DMS79 treated with DMSO at 0.1 percent for 48 hours (cell line): ENCODE measurements at places on chromosomes 4 and X.

GRCh38 chrX:39710776-39711175 is 387.0 kb downstream of the BCOR start:
- no peak for DNase-seq

DNA sequence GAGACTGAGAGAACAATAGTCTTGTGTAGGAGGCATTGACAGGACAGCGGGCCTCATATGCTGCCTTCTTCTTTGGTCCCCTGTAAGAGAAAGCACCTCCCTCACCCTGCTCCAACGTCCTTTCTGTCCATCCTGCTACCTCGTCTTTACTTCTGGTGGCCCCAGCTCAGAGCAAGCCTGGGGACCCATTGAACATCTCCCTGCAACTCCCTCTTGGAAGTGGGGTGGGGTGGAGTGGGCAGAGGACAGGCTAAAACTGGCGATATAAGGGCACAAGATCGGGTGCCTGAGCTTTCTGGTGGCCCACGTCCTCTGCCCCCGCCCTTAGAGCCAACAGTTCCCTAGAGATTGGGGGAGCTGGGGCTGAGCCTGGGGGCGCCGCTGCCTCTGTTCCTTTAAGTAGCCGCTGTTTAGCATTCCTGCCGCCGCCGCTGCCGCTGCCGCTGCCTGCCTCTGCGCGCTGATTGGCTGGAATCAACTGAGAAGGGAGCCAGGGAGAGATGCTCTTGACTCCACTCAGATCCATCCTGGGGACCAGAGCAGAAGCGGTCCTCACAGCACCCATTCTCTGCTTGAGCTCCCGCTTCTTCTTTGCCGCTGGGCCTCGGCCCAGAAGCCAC is at the start of gene DLG3:
Gene DLG3 (plus strand): TSS at position 510 of the 620 bp plus-strand sequence. CDS start 367 bp downstream, outside the sequence.
- peak; percentile 33 for DNase-seq

DNA sequence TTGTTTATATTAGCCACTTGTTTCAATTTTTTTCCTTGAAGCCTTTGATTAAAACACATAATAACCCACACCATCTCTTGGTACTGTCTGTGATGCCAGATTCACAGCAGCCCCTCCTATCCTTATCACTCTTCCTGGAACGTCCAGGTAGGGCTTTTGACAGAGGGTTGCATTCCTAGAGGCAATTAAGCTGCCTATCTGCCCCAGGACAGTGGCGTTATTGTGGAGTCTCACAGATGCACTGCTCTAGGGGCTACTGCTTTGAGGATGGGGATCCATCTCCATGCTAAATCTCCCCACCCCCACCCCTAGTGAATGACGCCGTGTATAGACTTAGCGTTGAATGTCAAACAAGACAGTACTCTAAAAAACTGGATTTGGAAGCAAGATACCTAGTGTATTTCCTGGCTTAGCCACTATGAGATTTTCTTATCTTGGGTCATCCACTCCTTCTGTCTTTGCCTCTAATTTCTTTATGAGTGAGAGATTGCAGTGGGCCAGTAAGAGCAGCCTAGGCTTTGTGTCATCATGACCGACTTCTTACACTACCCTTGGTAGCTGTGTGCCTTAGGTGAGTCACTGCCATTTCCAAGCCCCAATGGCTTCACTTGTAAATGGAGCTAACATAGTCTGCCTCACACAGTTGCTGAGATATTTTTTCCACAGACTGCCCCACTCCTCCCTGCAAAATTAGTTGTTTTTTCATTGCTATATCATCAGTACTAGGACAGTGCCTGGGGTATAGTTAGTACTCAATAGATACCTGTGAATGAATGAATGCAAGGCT is 90.9 kb downstream of the EGF start:
- no peak for DNase-seq

- no peak for DNase-seq
These were observed 31.5 kb downstream of the BMP3 start for GRCh38 chr4:81062001-81062400.

DNA sequence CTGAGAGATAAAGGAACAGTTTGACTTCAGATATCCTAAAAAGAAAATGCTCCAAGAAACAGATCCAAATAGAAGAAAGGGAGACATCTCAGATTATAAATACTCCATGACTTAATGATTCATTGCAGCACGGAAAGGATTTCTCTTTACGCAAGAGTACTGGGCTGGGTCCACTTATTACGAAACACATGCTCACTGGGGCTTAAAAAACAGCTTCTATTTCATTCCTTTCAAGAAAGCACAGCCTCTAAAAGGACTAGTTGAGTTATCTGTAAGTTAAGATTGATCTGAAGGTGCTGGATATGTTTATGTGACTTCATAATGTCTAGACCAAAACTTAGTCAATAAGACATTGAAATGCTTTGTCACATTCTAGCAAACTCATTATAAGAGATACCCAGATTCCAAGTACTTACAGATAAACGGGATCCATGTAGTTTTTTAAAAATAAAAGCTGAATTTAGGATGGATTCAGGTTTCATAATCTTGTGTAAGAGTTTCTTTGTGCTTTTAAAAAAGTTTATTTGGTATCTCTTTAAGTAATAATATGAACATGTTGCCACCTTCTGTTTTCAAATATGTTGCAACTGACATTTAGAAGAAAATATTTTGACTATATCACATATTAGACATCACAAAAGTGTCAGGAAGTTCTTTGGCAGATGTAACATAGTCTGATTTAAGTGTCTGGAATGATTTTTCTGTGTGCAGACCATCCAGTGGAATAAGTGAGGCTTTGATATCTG is 109.5 kb upstream of the MYOZ2 start:
- DNase-seq = no peak

- DNase-seq = no peak
These were observed 239.6 kb downstream of the PARM1 start for GRCh38 chr4:75172551-75172950.

DNA sequence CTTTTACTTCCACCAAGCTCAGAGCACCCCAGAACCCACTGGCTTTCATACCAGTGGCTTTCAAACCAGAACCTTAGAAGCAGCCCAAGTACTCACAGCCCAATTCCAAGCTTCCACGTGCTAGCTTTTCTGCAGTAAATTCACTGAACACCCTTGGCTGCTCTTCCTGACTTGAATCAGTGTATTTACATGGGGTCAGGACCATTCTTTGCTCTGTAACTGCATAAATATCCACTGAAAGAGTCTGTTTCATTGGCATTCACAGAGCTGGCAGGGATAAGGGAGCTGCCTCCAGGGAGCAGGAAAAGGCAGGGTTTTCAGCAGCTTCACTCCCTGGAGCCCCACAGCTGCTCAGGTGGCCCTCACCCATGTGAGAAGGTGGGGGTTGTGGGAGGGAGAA is 43.8 kb downstream of the RAI2 start:
- DNase-seq = no peak

GRCh38 chr4:147361726-147362125 is 119.2 kb upstream of the EDNRA start:
- DNase-seq = no peak

DNA sequence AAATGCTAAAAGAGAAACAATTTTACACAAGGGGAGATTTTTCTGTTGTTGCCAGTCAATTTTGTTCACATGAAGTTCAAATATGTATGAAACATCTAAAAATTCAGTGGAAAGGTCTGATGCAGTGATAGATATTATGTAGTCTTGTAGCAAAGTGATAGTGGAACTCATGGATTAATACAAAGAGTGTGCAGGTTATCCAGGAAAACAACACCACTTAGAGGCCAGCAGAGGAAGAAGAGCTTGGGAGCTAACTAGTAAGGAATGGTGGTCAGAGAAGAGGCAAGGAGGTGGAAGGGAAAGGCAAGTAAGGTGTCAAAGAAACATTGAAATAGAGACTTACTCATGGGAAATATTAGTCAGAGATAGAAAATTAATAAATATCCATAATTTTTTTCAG is 395.6 kb downstream of the MAPK10 start:
- DNase-seq = no peak

- DNase-seq = no peak
These were observed 68.6 kb downstream of the CAMK2D start for GRCh38 chr4:113692809-113693411.

DNA sequence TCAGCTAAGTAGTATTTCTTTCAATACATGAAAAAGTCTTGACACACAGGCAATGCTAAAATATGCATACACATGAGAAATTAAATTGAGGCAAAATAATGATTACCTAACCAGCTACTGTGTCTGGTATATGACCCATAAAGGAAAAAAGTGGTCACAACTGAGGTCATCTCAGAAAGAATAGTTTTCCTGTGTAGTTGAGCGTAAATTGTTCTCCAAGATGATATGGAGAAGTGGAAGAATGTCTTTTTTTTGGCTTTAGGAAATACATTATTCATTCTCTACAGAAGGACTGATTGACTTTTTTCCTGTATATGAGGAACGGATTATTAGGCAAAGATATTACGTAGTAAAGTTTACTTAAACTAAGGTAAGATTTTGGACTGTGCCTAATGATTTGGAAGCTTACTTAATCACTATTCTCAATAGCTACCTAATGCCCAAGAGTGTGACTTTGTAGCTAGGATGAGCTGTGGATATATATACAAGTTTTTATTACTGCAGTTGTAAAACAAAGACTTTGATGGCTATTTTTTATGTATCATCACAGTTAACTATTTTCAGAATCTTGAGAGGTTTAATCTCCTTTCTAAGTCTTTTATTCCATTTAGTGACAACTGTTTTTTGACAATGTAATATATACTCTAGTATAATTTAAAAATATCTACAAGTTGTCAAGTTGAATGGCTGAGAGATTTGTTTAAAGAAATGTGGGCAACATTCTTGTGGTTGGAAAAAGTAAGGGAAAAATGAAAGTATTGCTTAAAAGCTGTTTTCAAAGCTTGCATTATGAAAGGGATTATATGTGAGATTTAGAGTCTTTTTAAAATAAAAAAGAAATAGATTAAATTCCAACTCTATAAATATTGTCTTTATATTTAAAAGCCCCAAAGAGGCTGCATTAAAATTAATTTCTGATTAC is 100.2 kb downstream of the PDLIM5 start:
- DNase-seq = no peak

GRCh38 chrX:148310426-148311165 is 189.8 kb upstream of the AFF2 start:
- DNase-seq = no peak

DNA sequence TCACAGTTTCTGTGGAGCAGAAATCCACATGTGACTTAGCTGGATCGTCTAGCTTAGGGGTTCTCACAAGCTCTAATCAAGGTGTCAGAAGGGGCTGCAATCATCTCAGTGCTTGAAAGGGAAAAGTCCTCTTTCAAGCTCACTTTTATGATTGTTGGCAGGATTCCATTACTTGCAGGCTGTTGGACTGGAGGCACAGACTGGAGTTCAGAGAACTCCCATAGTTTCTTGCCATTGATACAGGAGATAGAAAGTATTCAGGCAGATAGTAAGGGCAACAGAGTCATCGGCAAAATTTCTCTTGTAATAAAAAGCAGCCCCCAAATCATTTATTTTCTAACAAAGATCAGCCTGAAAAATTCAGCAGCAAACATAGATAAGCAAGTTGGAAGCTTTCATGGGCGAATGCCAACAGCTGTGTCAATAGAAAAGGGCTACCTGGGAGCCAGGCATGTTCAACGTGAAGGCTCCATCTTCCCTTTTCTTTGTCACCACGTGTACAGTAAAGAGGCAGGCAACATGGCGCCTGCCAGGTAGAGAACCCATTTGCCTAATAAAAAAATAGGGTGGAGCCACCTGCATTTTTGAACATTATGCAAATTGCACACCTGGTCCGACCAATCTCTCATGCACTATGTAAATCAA is 64.4 kb downstream of the CXCL13 start:
- DNase-seq = peak; percentile 79

- no peak for DNase-seq
These were observed 600 bp upstream of the BEX2 start for GRCh38 chrX:103311399-103311780.

DNA sequence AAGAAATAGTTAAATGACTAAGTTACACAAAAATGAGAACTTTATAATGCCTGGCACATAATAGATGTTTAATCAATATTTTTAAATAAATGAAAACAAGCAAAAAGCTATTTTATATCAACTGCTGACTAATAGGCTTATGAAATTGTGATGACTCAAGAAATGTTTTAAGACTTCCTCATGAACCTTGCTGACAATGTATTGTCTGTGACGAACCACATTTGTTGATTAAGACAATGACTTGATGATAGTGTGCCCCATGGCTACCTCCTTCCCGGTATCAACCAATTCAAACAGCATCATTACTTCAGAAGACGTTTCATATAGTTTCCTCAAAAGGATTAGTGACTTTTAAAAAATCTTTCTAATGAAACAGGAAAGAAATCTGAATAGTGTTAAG is 7.9 kb downstream of the CXCL6 start:
- no peak for DNase-seq

GRCh38 chrX:108199691-108200090 is 108.1 kb downstream of the ATG4A start:
- DNase-seq = peak; percentile 11

DNA sequence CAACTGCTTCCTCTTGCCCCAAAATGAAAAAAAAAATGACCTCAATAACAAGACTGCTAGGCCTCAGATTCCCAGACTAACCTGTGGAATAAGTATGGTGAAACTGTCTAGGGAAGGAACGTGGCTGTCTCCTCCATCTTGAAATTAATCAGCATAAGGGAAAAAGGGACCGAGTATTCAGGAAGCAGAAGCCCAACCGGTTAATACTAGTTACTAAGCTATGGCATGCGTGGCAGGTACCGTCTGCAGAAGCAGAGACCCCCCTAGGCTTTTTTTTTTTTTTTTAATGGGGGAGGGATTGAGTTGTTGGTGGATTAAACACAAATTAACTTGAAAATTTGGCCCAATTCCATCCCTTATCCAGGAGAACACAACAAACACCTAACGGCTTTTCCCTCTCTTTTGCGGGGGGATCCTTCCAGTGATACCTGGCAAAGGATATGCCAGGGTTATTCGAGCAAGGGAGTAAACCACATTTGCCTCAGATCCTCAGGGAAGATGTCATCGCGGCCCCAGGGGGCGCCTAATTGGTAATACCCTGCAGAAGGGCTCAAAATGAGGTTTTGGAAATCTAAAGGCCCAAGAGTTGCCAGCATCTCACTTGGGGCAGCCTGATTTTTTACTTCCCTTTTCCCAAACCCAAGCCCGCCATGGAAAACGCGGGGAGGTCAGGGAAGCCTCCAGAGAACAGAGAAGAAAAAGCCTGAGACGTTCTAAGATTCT is 893 bp downstream of the RLIM start:
- peak; percentile 26 for DNase-seq

DNA sequence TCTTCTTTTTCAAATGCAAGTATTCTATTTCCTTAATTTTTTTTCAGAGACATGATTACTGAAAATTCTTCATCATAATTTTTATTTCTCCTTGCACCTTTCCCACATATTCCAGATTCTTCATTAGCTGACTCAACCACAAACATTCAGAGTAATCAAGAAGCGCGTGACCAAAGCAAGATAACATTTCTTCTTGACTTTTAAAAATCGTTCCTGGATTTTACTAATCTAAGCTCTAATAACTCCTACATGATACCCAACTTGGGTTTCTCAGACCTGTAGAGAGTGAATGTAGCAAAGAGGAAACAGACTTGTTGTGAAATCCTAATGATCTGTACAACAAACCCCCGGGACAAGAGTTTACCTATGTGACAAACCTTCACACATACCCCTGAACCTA is 615.0 kb downstream of the TMA16 start:
- DNase-seq = no peak

- no peak for DNase-seq
These were observed 6.7 kb downstream of the ZNF81 start for GRCh38 chrX:47843363-47843762.

- no peak for DNase-seq
These were observed 106.4 kb upstream of the FTHL17 start for GRCh38 chrX:31178064-31178768.

GRCh38 chr4:158033416-158034120 is 139.3 kb downstream of the GASK1B start:
- no peak for DNase-seq

GRCh38 chrX:112802541-112802940 is 38.1 kb downstream of the AMOT start:
- DNase-seq = no peak

GRCh38 chr4:163269166-163269565 is 63.2 kb downstream of the NPY1R start:
- DNase-seq = no peak
